Activated CD4-positive, alpha-beta T cell treated with anti-CD3 and anti-CD28 coated beads, Interleukin-2, Interleukin-6, amounts not matched to agents 100 ng/mL and 50 ng/mL, durations not matched to agents 16 hours and 8 hours (primary cell): ENCODE measurements at places on chromosomes 7 and 10.

GRCh38 chr7:274266-274665 is 15.7 kb upstream of the FOXL3 start:
- no peak for DNase-seq

DNA sequence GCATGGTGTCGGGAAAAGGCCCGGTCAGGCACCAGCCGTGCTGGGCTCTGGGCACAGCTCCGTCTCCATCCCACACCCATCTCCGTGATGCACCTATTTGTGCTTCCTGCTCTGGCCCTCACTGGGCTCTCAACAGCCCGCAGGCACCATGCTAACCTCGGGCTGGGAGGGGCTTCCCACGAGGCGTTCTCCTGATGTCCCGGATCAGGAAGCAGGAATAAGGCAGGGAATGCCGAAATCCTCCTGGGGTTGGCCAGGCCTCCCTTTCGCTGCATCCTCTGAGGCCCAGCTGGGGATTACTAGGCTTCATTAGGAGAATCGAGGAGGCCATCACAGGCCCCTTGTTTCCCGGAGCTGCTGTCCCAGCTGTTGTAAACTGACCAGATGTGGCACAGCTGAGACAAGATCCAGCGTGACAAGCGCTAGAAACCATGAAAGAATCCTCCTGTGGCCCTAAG is 72.0 kb downstream of the FAM53B start:
- no peak for DNase-seq

GRCh38 chr10:80153460-80153859 is 20.9 kb downstream of the PLAC9 start:
- DNase-seq, result no peak

DNA sequence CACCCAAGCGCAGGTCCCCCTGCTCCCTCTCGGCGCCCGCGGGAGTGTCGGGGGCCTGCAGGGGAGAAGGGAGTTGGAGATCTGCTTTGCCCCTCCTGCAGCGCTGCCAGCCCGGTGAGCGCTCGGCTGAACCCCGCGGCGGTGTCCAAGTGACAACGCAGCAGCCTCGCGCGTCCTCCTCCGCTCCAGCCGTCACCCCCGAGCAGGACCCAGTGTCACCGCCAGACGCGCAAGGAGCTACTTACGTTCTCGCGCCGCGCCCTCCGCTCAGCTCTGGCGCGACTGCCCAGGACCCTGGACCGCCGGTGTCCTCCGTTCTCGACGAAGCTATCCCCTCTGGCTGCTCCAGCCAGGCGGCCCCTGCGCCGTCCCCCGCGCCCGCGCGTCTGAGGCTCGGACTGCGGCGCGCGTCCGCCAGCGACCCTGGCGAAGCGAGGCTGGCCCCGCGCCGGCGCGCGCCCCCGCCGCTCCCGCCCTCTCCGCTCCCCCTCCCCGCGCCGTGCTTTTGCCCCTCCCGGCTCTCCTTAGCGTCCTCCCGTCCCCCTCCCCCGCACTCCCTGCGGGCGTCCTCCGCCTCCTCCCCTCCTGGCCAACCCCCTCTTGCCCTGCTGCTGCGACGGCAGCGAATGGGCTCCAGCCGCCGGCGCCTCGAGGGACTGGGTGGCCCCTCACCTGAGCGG is at the start of gene NRCAM:
NRCAM (minus strand) TSS at position 439 of the 680 bp plus-strand sequence. CDS start 216,372 bp downstream, outside the sequence.
- peak; percentile 15 for DNase-seq

- DNase-seq, result no peak
Observed at GRCh38 chr10:28737096-28737495, 59.8 kb downstream of the BAMBI start.

DNA sequence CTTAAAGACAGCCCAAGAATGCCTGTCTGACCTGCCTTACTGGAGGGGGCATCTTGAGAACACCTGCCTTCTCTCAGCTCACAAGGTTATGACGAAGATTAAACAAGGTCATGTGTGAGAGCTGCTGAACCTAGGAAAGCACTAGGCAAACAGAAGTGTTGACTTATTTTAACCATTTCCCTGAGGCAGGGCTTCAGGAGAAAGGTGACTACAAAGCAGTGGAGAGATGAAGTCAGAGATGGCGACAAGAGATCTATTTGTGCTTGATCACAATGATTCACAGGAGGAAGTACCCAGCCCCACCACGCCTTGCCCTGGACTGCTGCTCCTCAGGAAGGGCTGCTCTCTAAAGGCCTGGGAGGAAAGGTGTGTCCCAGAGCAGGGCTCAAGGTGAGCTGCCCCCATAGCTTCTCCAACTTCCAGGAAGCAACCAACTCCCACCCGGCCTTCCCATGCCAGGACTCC is 27.8 kb downstream of the STN1 start:
- DNase-seq, result peak; percentile 48

- no peak for DNase-seq
Observed at GRCh38 chr7:25881317-25882037, 270.5 kb upstream of the NFE2L3 start.

- no peak for DNase-seq
Observed at GRCh38 chr7:47092336-47092735, 489.6 kb downstream of the TNS3 start.

DNA sequence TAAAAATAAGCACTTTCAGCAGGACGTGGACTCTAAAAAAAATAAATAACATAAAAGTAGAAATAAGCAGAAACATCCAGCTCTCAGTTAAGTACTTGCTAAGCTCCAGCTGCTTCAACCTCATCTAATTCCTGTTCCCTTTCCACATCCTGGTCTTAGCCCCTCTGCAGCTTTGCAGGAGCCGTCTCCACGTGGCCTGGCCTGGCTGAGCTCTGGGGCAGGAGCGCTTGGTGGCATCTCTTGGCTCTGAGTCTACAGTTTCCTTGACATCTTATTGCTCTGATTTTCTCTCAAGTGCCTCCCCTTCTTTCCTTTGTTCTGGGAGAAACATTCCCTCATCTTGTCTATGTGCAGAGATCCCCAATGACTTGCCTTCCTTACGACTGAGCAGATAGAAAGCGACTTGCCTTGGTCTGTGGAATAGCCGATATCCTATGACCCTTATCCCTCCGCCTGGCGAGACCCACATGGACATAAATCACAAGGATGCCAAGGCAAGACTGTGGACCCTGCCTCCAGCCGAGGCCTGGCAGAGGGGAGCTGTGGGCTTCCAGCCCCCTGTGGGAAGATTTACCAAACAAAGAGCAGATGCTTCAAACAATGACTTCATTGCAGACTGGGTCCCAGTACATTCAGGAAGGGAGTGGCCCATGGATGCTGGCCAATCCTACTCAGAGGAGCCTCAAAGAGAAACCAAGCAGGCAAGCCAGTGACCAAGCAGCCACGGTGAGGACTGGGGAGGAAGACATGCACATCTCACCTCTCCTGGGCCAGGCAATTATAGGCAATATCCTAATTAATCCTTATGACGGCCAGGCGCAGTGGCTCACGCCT is 61.9 kb downstream of the SPOCK2 start:
- DNase-seq, result no peak

GRCh38 chr7:54823776-54824175 is 64.8 kb upstream of the SEC61G start:
- no peak for DNase-seq

DNA sequence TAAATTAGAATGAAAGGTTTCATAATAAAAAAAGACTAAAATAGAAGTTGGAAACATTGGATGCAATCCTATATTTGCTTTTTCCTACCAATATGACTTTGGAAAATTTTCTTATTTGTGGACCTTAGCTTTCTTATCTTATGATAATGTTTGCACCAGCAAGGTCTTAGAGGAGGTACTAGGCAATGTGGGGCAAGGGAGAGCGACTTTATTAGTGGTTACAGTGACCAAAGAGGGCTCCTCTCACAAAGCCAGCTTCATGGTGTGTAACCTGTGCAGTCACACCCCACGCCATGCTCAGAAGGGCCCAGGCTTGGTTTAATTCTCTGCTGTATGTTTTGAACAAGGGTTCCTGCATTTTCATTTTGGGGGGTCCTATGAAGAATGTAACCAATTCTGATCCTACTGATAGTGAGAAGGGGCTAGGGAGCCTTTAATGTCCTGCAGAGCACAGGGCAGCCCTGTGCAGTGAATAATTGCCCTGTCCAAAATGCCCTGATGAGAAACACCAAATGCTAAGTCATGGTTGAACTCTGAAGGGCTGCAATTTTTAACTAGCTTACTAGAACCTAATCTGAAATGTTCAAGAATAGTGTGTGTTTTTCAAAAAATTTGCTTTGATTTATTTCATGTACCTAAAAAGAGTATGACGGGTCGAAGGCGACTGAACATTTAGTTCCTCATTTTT is 1047.8 kb downstream of the LRMDA start:
- no peak for DNase-seq

- no peak for DNase-seq
Observed at GRCh38 chr7:68537051-68537773, 1061.1 kb upstream of the AUTS2 start.

DNA sequence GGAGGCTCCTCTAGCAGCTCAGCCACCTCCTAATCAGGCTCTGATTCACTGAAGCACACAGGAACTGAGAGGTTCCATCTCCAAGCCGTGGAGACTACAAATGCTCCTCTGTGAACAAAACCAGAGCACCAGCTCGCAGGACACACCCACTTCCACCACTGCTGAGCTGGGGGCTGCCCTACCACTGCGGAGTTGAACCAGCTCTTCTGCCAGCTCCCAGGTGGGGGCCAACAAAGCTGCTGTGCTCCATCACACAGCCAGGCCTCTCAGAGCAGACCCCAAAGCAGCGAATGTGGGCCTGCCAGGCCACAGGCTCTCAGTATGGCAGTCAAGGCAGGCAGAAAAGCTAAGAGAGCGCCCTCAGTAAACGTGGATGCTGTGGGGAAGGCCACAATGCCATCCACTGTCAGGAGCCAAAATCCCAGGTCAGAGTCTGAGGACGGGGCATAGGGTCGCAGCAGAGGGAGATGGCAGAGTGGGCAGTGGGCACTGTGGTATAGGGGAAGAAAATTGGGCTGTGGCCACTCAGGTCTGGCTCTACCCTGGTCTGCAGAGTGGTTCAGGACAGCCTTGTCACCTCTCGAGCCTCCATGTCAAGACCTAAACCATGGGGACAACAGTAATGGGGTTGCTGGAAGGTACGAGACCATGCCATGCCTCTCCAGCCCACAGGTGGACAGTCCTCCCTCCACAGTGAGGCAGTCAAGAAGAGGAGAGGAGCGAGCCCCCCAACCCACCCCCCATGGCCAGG is 82.1 kb downstream of the GRID1 start:
- DNase-seq, result no peak

DNA sequence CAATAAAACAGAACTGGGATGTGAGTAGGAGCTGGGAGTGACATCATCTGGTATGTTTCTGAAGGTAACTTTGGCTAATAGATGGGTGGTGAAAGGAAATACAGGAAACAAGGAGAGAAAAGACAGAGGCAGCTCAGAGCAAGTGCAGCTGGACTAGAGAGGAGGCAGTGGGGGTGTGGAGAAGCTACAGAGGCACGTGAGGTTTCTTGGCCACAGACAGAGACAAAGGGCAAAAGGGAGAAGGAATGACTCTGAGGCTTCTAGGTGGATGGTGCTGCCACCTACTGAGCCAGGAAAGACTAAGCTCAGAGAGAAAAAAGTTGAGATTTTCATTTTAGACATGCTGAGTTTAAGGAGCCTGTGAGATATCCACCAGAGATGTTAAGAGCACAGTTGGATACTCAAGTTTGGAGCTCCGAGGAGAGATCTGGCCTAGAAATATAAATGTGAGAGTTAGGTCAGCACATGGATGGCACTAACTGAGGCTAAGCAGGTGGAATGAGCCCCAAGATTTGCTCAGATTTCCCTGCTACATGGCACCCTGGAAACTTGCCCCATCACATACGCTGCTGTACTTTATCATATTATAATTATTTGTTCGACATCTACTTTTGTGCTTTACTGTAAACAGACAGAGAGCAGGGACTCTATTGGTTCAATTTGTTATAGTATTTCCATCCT is 293.0 kb upstream of the IMMP2L start:
- DNase-seq, result peak; percentile 31

DNA sequence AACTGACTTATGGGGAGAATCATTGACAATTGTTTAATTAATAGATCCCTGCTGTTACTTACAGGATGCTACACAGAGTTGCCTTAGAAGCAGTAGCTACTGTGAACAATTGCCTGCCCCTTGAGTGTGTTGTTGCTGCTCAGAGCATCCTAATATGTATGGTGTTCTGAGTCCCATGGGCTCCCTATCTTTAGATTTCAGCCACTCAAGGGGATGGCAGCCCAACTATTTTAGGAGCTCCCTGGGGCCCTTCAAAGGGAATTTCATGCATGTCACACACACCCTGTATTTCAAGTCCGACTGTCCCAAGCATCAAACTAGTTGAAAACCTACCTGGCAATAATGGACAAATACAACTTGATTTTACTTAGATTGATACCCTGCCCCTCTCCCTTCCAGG is 111.2 kb downstream of the NOC3L start:
- DNase-seq, result no peak

DNA sequence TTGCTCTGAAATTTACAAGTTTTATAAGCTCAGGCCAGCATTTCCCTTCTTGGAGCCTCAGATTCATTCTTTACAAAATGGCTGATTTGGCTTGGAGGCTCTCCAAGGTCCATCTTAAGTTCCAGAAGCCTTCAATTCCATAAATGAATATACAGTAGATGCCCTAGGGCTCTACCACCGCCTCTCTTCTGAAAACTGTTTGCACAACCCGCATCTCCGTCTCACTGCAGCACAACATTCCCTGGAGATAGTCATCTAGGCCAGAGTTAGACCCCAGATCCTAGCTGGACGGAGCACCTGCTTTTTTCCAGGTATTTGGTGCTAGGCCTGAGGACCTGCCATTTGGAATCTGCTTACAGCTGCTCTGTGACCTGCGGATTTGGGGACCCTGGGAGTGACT is 50.5 kb upstream of the NRP1 start:
- DNase-seq, result no peak

- DNase-seq, result no peak
Observed at GRCh38 chr7:114936471-114936870, 14.6 kb downstream of the MDFIC start.

DNA sequence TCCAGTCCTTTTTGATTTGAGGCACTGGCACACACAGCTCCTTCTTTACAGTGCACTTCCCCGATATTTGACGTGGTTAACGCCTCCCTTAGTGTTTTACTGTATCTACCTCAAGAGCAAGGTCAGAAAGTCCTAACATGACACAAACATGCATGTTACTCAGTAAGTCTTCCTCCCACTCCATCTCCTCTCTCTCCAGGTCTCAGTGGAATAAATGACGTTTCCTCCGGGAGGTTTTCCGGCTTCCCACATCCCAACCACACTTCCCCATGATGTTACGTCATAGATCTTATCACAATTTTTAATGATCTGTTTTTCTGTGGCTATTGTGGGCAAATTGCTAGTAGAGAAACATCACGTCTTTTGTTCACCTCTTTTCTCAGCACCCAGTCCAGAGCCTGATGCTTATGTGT is 165.7 kb downstream of the PTPN20 start:
- peak; percentile 2 for DNase-seq

GRCh38 chr10:79981450-79982361 is 32.8 kb upstream of the SFTPD start:
- peak; percentile 55 for DNase-seq

DNA sequence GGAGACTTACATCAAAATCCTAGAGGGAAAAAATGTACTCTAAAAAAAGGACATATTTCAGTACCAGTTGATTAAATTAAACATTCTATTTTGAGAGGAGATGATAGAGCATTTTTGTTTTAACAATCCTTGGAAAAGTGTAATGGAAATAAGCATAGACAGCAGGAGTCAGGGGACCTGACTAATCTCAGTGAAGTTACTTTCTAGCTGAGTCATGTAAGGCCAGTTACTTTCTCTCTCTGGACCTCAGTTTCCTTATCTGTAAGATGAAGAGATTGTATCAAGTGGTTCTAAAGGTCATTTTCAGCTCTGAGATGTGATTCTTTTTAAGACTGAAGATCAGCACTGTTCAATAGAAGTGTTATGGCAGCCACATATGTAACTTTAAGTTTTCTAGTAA is 44.1 kb downstream of the VTI1A start:
- no peak for DNase-seq

GRCh38 chr7:113809581-113809980 is 109.2 kb downstream of the PPP1R3A start:
- no peak for DNase-seq
